Activated T-helper 2 cell treated with anti-CD3 and anti-CD28 coated beads, Interferon-gamma antibody, Interleukin-2, Interleukin-4, amounts not matched to agents 10 μg/mL and 5 μg/mL and 100 μg/mL, durations not matched to agents 14 hours and 24 hours and 36 hours (primary cell): ENCODE measurements at places on chromosomes 16 and 17.
A peak's percentile ranks its signal among the peaks of the same experiment; 100 is the strongest.

- DNase-seq: no peak
These were observed 449 bp downstream of the CCL3L1 start for GRCh38 chr17:36196131-36196486.

DNA sequence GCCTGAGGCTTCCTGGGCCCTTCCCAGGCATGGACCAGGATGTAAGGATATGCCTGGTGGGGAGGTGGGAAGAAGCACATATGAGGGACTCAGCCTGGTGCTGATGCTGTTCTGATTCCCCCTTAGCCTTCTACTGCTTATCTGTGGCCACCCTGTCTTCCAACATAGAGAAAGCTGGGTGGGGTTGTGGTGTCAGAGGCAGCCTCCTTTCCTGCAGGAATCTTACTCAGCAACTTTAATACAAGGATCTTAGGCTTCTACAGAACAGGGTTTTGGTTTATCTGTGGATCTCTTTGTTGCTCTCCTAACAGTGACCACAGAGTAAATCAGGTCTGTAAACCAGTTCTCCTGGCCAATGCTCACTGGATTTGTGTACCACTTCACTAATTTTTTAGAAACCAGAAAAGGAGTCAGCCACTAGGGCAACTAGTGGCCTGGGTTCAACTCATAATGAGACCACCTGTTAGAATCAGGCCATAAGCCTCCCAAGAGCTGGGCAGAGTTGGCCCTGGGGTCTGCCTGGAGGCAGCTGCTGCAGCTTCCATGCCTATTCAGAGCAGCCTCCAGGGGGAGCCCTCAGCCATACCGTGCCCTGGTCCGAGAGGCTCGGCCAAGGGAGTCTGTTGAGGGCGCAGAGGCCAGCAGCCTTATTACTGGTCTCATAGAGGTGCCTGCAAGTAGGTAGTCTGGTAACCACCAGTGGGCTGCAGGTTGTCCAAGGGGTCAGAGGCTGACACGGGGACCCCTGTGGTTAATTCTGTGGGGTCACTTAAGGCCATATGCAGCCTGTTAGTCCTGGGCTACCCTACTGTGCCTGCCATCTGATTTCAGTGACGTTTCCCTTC is 7.1 kb downstream of the HAS3 start:
- peak; percentile 32 for DNase-seq

DNA sequence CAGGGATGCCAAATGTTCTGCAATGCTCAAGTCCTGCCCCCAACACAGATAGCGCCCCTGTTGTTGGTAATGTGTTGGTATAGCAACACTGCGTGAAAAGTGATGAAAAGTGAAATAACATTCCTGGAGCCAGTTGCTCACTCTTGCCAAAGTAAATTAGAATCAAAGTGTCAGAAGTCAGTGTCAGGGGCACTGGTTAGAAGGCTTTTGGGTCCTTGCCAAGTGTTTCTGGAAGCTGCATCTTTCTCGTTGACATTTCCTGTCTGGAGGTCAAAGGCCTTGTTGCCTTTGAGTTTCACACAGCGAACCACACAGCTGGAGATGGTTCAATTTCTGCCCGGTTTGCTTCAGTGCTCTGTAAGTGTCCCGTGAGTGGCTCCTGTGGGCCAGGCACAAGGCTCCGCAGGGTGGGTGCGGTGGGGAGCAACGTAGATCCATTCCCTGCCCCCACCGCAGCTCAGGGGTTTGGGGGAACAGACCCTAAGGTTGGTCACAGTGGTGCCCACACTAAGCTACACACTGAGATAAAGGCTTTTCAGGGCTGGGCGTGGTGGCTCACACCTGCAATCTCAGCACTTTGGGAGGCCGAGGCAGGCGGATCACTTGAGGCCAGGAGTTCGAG is 3.6 kb upstream of the SLC16A5 start:
- no peak for DNase-seq

DNA sequence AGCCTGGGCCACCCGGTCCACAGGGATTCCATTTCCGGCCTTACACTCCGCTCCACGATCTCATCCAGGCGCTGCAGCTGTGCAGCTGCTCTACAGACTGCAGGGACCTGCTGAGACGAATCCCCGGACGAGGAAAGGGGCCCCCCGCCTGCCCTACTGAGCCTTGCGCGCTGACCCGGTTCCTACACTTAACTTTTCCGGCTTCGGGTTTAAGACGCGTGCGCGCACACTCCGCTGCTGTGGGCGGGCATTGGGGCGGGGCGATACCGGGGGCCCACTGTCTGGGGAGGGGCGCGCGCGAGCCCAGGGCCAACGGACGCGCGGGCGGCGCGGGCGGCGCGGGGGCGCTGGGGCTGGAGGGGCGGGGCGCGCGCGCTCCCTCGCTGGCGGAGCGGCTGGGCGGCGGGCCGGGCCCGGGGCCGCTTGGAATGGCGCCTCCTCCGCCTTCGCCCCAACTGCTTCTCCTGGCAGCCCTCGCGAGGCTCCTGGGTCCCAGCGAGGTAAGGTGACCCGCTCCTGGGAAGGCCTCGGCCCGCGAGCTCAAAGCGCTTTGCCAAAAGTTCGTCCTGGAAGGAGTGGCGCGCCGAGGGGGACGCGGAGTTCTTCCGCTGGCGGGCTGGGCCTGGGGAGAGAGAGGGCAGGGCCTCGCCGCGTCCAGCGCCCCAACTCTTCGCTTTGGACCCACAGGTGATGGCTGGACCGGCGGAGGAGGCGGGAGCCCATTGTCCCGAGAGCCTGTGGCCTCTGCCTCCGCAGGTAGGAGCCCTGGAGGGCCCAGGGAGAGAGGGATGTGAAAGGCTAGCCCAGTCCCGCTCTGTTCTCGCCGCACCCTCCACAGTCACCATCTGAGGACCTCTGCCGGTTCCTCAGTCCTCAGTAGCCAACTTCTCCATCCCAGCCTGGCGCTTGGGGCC is at the start of gene TP53I13:
Gene TP53I13, plus strand, starts transcription at position 371 of the 914 bp plus-strand sequence. Its CDS starts 58 bp downstream, at position 429.
- DNase-seq: peak; percentile 85

DNA sequence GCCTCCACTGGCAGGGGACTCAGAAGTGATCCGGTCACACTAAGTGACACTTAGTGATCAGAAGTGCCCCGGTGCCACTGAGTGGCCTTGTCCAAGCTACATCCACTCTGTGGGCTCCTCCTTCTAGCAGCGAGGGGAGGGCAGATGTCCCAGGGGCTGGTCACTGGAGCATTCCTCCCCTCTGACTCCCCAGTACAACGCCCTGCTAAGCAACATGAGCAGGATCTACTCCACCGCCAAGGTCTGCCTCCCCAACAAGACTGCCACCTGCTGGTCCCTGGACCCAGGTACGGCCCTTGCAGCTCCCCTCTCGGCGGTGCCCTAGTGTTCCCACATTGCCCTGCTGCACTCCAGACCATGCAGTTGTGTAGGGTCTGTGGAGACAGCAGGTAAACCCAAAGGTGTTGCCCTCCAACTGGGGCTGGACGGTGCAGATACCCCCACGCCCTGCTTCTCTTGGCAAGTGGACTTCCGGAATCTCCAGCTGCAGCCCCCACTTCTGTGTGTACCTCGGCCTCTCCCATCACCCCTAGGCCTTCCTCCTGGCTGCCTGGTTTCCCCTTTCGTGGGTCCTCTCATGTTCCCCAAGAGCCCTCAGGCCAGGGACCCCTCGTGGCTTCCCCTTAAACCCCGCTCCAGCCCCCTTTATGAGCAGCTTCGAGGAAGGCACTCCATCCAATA is 2.1 kb downstream of the ACE start:
- peak; percentile 63 for DNase-seq

DNA sequence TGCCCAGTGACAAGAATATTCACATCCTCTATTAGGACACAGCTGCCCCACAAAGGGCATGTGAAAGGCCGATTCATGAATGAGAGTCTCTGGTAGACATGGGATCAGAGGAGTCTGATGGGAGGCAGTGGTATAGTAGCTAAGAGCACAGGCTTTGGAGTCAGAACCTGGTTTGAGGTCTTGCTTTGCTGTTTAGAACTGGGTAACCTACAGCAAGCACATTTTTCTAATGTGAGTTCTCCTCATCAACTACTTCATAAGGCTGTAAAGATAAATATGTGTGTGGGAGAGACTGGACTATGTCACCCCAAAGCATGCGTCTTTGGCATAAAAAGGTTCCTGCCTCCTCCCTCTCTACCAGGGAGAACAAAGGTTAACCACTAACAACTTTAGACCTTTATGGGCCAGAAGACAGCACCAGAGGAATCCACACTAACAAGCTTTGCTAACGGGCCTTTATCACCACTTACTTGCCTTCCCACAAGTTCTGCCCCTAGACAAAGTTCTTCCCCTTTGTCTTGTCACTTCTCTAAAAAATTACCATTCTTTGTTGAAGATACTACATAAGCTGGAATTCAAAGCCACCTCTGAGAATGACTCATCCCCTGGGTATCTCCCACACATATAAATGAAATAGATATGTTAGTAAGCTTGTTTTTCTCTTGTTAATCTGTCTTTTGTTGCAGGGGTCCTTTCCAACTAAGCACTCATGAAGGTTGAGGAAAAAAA is 21.1 kb downstream of the CDR2 start:
- DNase-seq: no peak
